Gastrocnemius medialis (tissue), 4 donors: ENCODE measurements at places on chromosomes 3 and 15. TPM values are rescaled to one million over a fixed set of nuclear protein-coding genes. Genes with fewer than 3 reads are reported as not detected.

Gene DUOX2
- not detected for total RNA-seq

Gene PTX3
- 2.5 TPM for total RNA-seq

Gene POLR2M
- total RNA-seq = 45.0 TPM

Gene GOLGA8T
- total RNA-seq = not detected

Gene PLCB2
- total RNA-seq = 2.0 TPM

Gene CIB2
- 5.6 TPM for total RNA-seq

Gene UBAP1L
- total RNA-seq = 2.0 TPM

Gene DAZL
- total RNA-seq = not detected

Gene ZDHHC23
- 1.3 TPM for total RNA-seq

Gene GOLGA8G
- not detected for total RNA-seq
